ENCODE measurements at places on chromosomes 16 and 17.

DNA sequence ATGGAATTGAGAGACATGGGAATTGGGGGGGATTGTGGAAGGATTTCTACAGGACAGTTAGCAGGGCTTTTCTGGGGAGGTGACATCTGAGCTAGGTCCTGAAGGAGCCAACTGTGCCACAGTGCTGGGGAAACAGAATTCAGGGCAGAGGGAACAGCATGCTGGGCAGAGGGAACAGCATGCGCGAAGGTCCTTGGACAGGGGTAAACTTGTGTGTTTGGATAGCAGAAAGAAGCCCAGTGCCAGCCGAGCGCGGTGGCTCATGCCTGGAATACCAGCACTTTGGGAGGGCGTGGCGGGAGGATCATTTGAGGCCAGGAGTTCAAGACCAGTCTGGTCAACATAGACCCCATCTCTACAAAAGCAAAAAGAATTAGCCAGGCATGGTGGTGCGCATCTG, 3.8 kb downstream of the STX1B start:
- no peak for DNase-seq

- DNase-seq = no peak
These were observed 48.7 kb upstream of the AMZ2 start for GRCh38 chr17:68198931-68199836.

- no peak for DNase-seq
These were observed 62.5 kb upstream of the TOB1 start for GRCh38 chr17:50928646-50929045.

DNA sequence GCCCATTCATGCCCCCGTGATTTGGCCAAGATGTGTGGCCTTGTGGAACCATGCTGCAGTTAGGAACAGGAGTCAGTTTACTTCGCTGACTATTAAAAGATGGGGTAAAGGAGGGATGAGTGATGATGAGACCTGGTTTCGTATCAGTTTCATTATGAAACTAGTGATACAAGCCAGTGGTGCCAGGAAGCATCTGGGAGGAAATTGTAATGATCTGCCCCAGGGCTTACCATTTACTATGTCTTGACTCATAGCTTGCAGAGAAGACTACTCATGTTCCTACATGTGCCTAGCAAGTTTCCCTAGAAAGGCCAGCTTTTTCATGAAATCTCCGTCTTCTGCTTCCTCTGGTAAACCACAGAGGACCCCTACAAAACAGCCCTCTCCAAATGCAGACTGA, 23.2 kb downstream of the CDH3 start:
- DNase-seq = no peak

- no peak for DNase-seq
These were observed 32.3 kb downstream of the SMIM36 start for GRCh38 chr17:55478971-55479370.

DNA sequence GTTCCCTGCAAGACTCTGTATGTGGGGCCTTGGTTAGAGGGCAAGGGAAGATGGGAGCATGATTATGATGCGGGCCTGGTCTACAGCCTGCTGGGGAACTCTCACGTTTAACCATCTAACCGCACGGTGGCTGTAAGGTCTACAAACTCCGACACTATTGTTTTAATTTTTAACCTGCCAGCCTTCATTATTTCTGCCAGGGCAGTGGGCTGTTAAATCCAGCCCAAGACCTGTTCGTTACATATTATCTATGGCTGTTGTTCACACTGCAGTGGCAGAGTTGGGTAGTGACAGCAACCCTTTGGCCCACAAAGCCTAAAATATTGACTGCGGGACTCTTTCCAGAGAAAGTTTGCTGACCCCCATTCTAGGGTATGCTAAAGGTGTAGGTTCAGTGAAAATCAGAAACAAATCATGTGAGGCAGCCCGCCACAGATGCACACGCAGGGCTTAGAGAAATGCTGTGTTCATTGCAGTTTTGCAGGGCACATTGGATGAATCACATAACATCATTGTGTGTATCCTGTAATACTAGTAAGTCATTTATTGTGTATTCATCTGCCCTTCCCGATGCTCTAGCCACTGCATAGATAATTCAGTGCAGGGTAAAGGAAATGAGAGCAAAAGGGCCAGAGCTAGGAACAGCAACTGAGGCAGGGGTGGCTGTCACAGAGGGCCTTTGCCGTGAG, 14.3 kb downstream of the SNX29 start:
- DNase-seq = no peak

GRCh38 chr16:3007059-3007956, 5.4 kb upstream of the CLDN9 start:
- no peak for DNase-seq

DNA sequence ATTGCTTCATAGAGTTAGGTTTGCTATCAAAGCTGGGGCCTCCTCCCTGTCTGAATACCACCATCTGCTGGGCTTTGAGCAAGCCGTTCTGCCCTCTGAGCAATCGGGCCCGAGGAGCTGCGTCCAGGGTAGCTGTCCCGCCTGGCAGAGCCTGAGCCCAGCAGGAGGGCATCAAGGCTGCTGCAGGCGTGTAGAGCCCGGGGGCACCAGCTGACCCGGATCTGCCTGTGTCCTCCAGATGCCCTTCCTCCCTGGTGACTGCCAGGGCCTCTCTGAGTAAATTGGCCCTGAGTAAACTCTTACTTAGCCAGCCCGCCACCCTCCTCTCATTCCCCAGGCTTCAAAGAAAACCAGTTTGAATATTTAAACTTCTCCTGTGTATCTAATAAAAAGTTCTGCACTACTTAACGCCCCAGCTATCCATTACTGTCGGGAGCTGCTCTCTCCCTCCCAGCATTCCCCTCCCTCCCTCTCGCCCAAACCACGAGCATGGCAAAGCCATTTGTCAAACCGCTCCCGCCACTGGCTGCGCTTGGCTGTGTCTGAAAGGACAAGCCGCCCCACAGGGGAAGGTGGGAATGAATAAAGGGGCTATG, 16.4 kb downstream of the CDK5RAP3 start:
- DNase-seq = no peak

DNA sequence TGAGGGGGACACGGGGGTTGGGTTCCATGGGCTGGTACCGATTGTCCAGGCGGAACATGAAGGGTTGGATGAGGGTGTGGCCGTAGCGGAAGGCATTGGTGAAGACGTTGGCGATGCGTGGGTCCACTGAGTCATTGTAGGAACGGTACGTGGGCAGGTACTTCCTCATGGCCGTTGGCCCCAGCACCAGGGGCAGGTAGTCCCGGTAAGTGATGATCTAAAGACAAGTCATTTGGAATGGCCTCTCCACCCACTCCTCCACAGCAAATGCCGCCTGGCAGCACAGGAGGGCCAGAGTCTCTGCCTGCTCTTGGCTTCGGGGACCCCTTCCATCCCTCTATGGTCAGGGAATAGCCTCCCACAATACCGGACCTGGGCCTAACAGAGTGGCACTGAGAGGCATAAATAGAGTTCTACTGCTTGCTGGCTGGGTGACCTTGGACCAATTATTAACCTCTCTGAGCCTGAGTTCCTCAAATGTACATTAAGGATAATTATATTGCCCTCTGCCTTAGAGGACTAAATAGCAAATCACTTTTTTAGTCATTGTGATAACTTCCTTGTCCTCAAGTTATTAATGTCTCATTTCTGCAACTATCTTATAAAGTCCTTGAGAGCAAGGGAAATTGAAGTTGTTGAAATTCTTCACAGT, 7.2 kb downstream of the MPO start:
- DNase-seq = no peak

DNA sequence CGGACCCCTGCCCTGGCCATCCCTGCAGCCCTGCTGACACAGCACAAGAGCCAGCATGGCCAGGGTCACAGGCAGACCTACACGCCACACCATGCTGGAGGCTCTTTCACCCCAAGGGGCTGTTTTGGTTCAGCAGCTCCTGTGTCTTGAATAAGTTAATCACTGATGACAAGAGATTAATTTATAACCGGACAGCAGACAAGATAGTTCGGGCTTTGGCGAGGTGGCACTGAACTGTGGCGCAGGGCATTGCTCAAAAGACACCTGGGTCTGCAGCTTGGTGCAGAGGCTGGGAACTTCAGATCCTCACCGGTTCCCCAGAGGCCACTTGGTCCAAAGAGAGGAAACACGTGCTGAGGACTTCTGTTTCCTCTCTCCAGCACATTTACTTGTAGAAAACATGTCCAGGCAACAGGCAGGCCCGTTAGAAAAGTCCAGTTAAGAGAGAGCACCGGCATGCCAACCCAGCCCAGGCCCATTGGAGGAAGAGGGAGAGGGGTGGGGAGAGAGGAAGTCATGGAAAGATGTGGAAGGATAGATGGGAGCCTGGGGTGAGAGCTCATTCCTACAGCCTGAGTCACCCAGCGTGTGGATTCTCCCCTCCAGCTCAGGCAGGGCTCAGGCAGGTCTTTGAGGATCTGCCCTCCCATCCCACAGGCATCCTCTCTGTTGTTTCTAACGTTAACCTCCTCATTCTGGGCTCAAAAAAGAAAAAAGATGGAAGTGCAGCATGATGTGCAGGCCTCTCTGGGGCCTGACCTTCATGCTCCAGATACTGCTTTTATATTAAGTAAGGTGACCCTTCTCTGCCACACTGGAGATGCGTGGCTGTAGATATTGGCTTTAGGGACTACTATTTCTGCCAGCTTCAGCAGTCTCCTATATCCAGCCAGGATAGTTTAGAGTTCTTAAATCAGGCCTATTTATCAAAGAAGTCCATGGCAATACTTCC, 80.0 kb upstream of the HNF1B start:
- DNase-seq = no peak

DNA sequence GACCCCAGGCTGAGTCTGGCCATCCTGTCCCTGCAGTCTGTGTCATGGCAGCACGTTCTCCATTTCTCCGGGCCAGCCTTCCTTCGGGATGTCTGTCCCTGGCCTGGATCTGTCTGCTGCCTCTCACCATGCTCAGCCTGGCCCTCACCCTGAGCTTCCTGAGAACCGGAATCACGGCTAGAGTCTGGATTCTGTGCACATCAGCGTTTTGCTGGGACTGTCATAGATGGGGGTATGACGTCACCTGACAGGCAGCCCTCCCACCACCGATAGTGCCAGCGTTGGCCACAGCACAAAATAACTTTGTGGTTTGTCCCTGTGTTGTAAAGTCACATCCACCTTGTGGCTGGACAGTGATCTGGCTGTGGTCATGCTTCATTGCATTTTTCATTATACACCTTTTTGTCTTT, 59.2 kb downstream of the B9D1 start:
- no peak for DNase-seq

DNA sequence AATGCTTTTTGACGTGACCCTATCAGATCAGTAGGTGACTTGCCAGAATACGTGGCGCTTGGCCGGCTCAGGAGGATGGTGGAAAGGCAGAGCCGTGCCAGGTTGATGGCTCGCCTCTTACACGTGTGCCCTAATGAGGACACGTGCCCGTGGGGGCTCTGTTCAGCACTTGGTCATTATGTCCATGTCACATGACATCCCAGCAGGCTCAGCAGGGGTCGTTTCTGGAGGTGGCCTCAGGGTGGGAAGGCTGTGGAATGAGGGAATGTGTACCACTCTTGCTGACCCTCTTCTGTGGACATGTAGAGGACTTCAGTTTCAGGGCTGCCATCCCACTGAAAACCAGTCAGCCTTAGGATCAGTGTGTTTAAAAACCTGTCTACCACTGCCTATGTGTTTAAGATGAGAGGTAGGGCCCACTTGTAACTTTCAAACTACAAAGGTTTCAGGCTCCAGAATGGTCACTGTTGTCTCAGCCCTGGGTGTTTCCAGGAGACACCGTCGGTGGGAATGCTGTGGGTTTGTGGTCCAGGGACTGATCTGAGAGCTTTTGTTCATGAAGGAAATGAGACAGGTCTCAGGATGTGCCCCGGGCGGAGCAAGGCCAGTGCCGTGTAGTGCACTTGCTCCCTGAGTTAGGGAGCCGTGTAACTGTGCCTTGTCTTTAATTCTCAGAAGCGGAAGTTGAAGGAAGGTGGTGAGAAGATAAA, 12.1 kb downstream of the UBN1 start:
- DNase-seq = no peak

DNA sequence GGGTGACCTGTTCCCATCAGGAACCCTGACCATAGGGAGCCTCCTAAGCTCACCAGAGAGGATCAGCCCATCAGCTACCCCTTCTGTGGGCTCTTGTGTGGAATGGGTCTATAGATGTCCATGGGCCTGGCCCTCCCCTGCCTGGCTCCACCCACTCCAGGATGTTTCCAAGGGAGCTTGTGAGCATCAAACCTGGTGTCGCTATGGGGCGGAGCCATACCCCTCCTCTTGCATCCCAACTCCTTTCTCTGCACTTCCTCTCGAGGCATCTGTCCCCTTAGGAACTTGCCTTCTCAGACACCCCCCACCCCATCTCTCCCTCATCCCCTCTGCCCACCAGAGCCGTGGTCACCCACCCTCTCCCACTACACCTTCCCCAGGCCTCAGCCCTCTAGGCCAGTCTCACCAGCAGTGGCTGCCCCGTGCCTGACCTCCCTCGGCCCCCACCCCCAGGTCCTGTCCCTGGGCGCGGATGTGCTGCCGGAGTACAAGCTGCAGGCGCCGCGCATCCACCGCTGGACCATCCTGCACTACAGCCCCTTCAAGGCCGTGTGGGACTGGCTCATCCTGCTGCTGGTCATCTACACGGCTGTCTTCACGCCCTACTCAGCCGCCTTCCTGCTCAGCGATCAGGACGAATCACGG, 10.4 kb downstream of the KCNH6 start:
- no peak for DNase-seq

DNA sequence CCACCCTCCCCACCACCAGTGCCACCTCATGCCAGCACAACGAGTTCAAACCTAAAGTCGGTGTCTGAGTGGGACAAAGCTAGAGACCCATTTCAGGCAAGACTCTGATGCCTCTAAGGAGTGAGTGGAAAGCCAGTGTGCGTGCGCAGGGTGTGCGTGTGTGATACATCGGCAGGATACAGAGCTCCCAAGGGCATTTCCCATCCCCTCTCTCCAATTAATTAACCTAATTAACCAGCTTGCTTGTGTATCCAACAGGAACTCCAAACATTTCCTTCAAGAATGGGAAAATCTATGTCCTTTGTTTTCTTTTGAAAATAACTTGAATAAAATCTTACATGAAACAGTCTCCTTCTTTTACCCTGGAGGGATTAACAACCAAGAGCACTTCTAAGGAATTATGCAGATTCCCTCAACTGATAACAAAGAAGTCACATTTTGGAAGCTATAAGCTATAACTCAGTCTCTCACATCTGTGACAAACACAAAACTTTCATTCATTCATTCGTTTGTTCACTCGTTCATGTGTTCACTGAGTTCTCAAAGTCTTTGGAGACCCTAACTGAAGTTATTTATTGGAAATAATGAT, 9.9 kb downstream of the ATPAF2 start:
- DNase-seq = no peak

GRCh38 chr17:73595479-73595878, 48.8 kb downstream of the SDK2 start:
- DNase-seq = no peak

DNA sequence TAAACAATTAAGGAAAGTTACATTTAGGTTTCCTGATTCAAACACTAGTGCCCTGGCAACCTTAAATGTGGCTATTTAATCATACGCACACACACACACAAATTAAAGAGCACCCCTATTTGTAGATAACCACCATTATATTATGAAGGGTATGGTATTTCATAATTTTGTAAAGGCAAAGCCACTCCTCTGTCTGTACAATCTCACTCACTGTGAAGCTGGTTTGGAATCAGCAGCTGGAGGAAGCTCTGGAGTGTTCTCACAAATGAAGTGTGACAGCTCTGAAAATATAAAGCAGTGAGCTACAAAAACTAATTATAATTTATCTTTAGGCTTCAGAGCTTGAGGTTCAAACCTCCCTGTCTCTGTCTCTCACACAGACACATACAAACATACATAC, 57.9 kb upstream of the KCNJ16 start:
- no peak for DNase-seq

GRCh38 chr17:27760069-27760885, 40.1 kb downstream of the NOS2 start:
- no peak for DNase-seq

- DNase-seq = peak; percentile 66
These were observed 26.4 kb upstream of the HLF start for GRCh38 chr17:55238179-55238930.

GRCh38 chr17:46964315-46965265, 14.5 kb downstream of the RPRML start:
- DNase-seq = no peak

Data from ascending aorta (tissue), 2 donors.